ENCODE measurements at places on chromosomes 13 and 19.

DNA sequence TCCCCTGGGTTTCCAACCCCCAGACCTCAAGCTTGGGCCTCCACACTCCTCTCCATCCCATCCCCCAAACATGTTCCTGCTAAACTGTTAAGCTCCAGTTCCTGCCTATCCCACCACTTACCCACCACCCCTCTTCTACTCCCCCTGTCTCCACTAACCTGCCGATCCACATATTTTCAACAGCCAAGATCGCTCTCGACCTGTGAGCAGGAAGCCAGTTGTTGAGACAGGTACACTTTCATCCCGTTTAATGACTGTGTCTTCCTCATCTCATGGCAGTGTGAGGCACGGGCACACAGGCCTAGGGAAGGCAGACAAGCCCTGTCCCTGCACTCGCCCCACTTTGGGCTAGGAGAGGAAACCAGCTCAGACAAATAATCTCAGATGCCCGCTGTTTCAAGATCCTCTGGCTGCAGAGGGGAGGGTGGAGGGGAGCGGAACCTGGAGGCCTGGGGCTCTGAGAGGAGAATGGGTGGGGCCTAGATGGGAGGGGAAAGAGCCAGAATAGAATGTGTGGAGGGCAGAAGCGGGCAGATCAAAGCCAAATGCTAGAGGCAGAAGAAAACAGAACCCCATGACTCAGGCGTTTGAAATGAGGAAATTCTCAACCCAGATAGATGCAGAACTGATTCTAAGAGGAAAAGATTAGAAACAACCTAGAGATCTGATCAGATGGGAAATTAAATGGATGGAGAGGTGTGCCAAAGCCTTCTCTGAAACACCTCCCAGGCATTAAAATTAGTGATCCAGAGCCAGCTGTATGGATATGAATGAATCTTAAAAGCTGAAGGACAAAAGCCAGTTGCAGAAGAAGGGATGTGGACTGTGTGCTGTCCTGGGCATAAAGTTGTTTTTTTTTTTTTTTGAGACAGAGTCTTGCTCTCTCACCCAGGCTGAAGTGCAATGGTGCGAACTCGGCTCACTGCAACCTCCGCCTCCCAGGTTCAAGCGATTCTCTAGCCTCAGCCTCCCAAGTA lies 16.9 kb upstream of the CYP2S1 start:
- peak; percentile 37 for DNase-seq

DNA sequence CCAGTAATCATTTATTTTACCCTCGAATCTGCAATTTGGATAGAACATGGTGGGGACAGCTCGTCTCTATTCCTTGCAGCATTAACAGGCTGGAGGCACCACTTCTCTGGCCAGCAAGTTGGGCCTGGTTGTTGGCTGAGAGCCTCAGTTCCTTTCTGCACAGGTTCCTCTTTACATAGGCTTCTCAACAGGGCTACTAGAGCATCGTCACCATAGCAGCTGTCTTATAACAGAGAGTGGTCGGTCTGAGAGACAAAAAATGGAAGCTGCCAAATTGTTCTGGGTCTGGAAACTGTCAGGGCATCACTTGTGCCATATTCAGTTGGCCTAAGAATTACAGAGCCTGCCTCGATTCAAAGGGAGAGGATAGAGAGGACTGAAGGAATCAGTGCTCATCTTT lies 86.7 kb downstream of the DNAJC15 start:
- DNase-seq, result no peak

GRCh38 chr19:13100841-13101589 lies 1.6 kb downstream of the LYL1 start:
- no peak for DNase-seq

- no peak for DNase-seq
Observed at GRCh38 chr19:10975374-10976130, 14.7 kb downstream of the SMARCA4 start.

DNA sequence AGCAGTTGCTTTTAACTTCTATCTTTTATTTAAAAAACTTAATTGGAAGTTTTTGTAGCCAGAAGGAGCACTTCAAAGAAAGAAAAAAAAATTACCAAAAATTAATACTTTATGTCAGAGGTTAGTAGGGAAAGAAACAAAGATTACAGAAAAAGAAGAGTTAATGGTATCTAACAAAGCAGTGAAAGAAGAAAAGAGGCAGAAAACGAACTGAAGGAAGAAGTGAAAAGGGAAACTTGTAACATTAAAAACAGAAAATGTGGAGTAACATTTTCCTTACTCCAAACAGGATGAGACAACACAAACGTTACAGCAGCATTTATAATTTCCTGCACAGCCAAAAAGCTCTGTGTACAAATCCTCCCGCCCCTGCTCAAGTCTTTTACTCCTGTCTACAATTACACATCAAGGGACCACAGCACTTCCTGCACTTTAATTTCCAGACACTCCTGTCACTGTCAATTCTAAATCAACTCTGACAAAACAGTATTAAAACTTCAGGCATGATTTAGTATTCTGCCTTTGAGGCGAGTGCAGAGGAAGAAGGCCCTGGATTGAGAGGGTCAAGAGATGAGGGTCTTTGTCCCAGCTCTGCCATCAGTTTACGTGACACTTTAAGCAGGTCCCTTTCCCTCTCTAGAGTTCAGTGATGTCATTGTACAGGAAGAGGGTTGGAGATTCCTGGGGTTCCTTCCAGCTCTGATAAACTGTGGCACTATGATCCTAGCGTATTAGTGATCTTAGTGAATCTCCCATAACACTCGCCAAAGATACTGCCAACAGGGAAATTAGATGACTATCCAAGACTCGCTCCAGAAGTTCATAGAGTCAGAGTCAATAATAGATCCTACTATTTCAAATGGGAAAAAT lies 53.2 kb upstream of the LSM14A start:
- DNase-seq, result no peak

DNA sequence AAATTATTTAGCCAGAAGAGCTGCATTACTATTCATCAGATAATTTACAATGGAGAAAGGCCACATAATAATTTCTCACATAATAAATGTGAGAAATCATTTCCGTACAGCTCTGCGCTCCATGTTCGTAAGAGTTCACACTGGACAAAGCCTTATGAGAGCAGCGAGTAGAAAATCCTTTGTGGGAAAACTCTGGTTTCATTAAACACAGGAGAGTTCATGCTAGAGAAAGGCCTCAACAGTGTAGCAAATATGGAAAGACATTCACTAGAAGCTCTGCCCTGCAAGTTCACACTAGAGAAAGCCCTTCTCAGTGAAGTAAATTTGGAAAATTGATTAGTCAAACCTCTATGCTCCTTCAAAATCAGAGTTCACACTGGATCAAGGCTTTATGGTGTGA lies 8.4 kb downstream of the ZNF776 start:
- DNase-seq, result no peak

DNA sequence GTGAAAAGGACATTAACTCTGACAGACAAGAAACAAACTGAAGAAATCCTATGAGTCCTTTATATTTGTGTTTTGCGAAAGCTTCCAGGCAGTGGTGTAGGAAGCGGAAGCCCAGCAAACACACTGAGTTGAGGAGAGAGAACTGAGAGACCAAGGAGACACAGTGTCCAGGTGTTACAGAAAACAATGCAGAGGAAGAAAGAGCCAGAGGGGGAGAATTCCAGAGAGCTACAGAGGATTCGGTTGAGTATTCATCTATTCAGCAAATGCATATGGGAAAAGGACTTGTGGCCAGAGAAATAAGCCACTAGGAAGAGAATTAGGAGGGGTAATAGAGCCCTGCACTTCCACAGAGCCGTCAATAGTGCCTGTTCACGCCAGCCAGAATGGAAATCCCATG lies 183.5 kb downstream of the LIG4 start:
- DNase-seq, result no peak

- no peak for DNase-seq
Observed at GRCh38 chr13:106696140-106696539, 128.2 kb upstream of the ARGLU1 start.

DNA sequence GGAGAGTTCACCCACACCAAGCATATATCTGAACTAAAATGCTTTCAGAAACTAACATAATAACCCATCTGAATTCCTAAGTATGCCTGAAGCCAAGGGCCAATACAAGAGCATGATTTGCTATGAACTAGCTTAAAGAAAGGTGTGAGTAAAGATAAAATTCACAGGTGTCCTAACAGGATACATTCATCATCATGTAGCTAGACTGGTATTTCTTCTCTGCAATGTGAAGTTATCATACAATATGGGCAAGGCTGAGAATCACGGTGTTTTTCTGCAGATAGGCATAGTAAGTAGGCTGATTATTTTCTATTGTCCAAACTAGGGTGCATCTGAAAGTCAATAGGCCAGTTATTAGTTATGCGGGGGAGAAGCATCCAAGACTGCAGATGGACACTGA lies 63.1 kb downstream of the STK24 start:
- no peak for DNase-seq

- no peak for DNase-seq
Observed at GRCh38 chr13:57877601-57878000, 246.1 kb downstream of the PCDH17 start.

DNA sequence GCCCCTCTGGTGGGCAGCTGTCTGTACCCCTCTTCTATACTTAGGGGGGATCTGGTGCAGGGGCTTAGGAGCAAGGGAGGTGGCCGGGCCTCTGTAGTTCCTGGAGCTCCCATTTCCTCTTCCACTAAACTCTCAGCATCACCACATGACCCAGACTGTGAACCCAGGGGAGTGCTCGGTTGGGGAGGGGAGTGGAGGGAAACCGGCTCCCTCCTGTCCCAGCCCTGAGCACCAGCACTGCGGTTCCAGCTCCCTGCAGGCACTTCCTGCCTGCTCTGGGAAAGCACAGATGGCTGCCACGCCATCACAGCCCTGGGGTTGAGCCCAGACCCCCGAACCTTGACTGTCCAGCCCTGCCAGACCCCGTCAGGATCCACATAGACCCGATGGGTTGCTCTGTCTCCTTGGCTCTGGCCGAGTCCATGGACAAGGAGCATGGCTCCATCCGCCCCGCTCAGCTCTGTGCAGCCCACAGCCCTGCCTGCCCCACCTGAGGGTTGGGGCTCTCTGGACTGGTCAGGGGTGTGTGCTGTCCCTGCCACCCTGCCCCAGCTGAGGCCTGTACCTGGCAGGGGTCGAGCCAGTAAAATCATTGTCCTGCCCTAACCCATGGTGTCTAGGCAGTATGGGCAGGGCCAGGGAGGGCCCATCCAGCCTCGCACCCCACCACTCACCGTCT lies 36.0 kb upstream of the SLC7A10 start:
- DNase-seq, result no peak

DNA sequence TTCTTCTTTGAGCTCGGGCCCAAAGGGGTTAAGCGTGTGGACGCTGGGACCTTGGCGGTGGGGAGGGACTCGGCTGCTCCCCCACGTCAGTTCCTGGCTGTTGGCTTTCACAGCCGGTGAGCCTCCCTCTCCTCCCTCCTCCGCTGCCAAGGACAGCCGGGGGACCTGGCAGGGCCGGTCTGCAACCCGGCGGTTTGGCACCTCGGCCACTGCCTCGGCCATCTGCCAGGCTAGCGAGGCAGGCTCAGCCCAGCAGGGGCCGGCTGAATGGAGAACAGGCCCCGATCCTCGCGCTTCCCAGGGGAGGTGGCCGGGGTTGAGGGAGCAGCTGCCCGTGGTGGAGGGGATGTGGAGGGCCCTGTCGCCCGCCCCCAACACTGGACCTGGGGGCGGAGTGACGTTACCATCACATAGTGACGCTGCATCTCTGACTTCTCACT lies 5.0 kb downstream of the TLE5 start:
- no peak for DNase-seq

GRCh38 chr13:44276061-44276460 lies 97.6 kb upstream of the SERP2 start:
- no peak for DNase-seq

Data from RKO (cell line).